ENCODE measurements at places on chromosomes 2 and 18. TPM values are rescaled to one million over a fixed set of nuclear protein-coding genes. Genes with fewer than 3 reads are reported as not detected.
A peak's percentile ranks its signal among the peaks of the same experiment; 100 is the strongest.

GRCh38 chr2:20212871-20213503 lies 11.9 kb downstream of the SDC1 start:
- H3K4me1 ChIP-seq: no peaks in the 10 kb centered on the region
- H3K36me3 ChIP-seq: no peaks in the 10 kb centered on the region
- no peak for DNase-seq
- no peak overlapping the region for H3K27ac ChIP-seq
- H3K4me3 ChIP-seq: no peak overlapping the region

GRCh38 chr2:176466918-176467452 lies 197.7 kb downstream of the MTX2 start:
- no peak for DNase-seq
- H3K27ac ChIP-seq: no peak overlapping the region
- H3K36me3 ChIP-seq: no peaks in the 10 kb centered on the region
- no peak overlapping the region for H3K4me3 ChIP-seq
- H3K27me3 ChIP-seq: no peaks in the 10 kb centered on the region

- no peak for DNase-seq
- H3K4me3 ChIP-seq: peak overlapping the region; percentile 28
- no peak overlapping the region for H3K27ac ChIP-seq
- H3K27me3 ChIP-seq: peaks cover 30% of the 10 kb centered on the region
- peaks cover 19% of the 10 kb centered on the region for H3K4me1 ChIP-seq
Observed at GRCh38 chr2:218870984-218871344, 9.7 kb upstream of the WNT10A start.

DNA sequence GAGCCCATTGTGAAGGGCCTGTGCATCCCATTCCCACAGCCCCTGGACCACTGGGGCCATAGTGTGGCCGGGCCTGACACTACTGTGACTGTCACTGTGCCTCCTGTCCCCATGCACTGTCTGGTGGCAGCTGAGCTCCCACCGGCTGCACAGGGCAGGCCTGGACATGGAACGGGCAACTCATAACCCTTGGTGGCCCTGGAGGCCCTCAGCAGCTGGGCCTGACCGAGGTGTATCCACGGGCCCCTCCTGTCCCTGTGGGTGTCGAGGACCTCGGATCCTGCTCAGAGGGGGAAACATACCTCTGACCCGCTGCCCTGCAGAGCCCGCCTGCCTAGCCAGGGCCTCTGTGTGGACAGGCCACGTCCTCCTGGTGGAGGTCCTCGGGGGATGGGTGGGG lies 7.8 kb upstream of the GAL3ST2 start:
- H3K4me1 ChIP-seq: no peaks in the 10 kb centered on the region
- H3K27ac ChIP-seq: no peak overlapping the region
- DNase-seq: peak; percentile 46
- H3K27me3 ChIP-seq: peaks cover 34% of the 10 kb centered on the region

ALPP gene
- not detected for total RNA-seq

DNA sequence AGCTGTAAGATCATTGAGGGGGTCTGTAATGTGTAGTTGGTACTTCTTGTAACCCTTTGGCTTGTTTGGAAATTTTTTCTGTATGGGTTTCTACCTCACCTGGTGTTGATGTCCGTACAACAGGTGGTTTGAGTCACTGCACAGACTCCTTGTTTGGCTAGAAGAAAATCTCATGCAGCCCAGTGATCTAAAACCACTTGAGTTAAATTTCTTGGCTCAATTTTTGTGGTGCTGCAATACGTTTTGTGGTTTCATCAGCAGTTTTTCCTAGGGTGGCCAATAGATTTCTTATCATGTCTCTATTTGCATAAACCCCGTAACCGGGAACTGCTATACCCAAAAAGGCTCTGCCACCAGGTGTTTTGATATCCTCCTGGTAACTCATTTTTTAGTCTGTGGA lies 43.4 kb downstream of the CERS6 start:
- no peak overlapping the region for H3K4me3 ChIP-seq
- H3K27ac ChIP-seq: no peak overlapping the region
- H3K36me3 ChIP-seq: no peaks in the 10 kb centered on the region
- no peaks in the 10 kb centered on the region for H3K4me1 ChIP-seq

GRCh38 chr2:10519394-10519740 lies 71.2 kb upstream of the ODC1 start:
- no peaks in the 10 kb centered on the region for H3K36me3 ChIP-seq
- no peak overlapping the region for H3K27ac ChIP-seq
- H3K4me3 ChIP-seq: no peak overlapping the region
- no peaks in the 10 kb centered on the region for H3K4me1 ChIP-seq
- peak; percentile 46 for DNase-seq

GRCh38 chr2:72220170-72220569 lies 72.5 kb upstream of the CYP26B1 start:
- no peaks in the 10 kb centered on the region for H3K4me1 ChIP-seq
- no peaks in the 10 kb centered on the region for H3K36me3 ChIP-seq
- no peak overlapping the region for H3K27ac ChIP-seq
- no peak for DNase-seq

SPDYA gene
- total RNA-seq: 0.66 TPM

DNA sequence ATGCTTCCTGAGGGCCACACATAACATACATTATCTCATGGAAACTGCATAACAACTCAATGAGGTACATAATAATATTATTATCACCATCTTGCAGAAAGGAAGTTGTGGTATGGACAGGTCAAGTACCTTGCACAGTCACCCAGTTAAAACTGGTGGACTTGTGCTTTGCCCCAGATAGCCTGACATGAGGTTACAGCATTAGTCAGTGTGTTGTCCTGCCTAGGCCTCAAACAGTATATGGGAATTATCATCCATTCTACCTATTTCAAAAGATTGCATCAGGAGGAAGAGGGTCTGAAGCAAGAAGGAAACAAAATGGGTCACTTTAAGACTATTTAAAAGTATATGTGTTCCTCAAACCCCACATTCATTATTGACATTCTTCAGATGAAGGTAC lies 5.4 kb upstream of the ANTXR1 start:
- no peak overlapping the region for H3K27ac ChIP-seq
- H3K36me3 ChIP-seq: no peaks in the 10 kb centered on the region
- no peak overlapping the region for H3K4me3 ChIP-seq
- DNase-seq: no peak
- H3K4me1 ChIP-seq: no peaks in the 10 kb centered on the region

RAB6C gene
- total RNA-seq: not detected

GRCh38 chr2:37614061-37614738 lies 57.2 kb downstream of the CDC42EP3 start:
- H3K4me3 ChIP-seq: no peak overlapping the region
- peak; percentile 88 for DNase-seq
- peak overlapping the region; percentile 41 for H3K27ac ChIP-seq

DNA sequence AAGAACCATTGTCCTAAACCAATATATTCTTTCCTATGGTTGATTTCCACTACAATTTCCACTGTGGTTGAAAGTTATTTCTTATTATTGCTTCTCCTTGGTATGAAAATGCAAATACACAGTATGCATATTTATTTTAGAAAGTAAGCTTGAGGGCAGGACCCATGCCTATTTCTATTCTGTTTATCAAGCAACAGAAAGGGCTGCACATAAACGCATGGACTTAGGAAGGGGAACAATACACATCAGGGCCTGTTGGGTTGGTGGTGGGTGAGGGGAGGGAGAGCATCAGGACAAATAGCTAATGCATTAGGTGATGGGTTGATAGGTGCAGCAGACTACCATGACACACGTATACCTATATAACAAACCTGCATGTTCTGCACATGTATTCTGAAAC lies 20.7 kb downstream of the SLC4A3 start:
- H3K27me3 ChIP-seq: no peaks in the 10 kb centered on the region
- H3K36me3 ChIP-seq: no peaks in the 10 kb centered on the region
- no peak for DNase-seq
- no peak overlapping the region for H3K27ac ChIP-seq

GCG gene
- total RNA-seq: not detected

DNA sequence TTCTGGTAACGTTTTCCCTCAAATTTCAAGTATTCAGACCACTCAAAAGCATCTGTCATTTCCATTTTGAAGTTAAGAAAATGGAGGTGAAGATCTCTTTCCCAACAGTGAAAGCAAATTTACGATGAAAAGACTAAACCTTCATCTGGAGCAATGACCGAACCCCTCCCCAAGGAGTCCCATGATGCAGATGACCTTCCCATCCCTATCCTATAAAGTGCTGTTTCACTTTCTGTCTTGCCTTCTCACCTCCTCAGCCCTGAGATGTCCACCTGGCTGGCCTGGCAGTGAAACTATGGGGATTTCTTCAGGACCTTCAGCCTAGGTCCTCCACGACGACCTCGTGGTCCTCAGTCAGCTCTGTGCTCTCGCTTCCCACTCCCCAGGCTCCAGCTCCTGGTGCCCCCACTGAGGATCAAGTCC lies 925 bp upstream of the NPC1 start:
- no peaks in the 10 kb centered on the region for H3K27me3 ChIP-seq
- H3K4me1 ChIP-seq: peaks cover 33% of the 10 kb centered on the region
- DNase-seq: no peak
- H3K4me3 ChIP-seq: peak overlapping the region; percentile 78
- peak overlapping the region; percentile 98 for H3K27ac ChIP-seq
- no peaks in the 10 kb centered on the region for H3K36me3 ChIP-seq
